ENCODE measurements at places on chromosomes 5 and 9.

- no peak for DNase-seq
Measured at GRCh38 chr5:72134226-72134899, 27.1 kb downstream of the MAP1B start.

DNA sequence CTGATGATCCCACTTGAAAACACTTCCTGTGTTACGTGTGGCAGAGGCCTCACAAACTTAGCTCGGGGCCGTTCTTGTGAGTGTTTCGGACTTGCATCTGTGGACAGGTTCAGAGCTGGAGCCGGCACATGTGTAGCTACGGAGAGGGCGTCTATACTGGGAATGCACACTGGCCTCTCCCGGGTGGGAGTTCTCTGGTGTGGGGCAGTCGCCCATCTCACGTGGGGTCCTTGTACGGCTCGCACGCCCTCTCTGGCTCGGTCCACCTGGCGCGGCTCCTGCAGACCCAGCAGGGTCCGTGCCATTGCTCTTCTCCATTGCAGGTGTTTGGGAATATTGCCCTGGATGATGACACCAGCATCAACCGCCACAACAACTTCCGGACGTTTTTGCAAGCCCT lies 197.9 kb downstream of the CACNA1B start:
- no peak for DNase-seq

- DNase-seq, result no peak
Measured at GRCh38 chr5:76544268-76544926, 78.8 kb downstream of the F2RL2 start.

- no peak for DNase-seq
Measured at GRCh38 chr5:10485142-10485795, 43.6 kb downstream of the ROPN1L start.

DNA sequence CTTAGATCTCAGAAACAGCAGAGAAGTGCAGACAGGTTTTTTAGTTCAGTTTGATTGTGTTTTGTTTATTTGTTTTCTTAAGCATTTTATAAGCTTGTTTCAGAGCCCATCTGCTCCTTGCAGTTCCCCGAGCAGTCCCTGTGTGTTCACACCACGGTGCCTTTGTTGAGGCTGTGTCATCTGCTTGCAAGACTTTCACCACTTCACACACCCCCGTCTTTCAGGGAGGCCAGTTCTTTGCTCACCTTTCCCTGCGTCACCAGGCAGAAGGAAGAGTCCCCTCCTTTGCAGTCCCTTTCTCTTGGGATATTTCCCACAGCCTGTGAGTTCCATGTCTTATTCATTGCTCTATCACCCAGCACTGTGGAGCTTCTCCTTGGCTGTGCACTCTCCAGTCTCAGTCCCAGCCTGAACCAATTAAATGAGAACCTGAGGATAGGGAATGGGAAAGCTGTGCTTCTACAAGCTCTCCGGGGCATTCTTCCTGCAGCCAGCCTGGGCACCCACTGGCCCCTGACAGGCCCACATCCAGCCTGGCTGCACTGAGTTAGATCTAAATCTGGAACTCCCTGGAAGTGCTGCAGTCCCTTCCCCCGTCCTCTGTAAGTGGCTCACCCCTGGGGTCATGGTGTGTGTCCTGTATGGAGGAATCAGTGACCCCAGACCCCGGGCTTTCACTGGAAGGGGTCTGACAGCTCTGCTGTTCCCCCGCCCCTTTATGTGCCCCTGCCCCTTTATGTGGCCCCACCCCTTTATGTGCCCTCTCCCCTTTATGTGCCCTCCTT lies 5.5 kb downstream of the MVB12B start:
- no peak for DNase-seq

DNA sequence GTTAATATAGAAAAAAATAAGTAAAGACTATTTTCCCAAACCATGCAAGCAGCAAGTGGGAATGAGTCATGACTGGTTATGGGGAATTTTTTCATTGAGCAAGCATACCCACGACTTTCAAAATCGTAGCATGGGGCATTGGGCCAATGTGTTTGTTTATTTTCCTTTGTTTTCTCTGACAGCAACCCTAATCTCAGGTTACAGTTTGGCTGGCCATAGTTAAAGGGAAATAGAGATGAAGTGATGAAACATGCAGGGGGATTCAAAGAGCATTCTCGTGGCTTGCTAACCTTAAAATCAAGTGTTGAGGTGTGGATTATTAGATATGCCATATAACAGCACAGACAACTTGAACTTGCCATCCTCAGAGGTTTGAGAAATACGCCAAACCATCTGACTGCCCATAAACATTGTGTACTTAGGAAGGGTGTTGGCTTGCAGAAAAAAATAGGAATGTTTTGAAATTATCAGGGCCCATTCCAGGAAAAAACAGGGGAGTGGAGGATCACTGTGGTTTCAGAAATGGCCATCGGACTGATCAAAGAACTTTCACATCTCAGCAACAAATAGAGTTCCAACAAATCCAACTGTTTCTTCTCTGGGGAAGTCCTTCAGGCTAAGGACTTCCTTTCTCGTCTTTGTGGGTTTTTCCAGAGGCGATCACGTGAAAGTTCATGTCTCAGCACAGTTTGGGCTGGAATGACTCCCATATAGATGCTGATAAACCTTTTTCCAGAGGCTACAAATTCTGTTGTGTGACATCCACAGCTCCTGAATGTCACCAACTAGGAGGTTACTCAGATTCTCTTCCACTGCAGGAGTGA lies 259.1 kb downstream of the SYK start:
- no peak for DNase-seq

- no peak for DNase-seq
Measured at GRCh38 chr9:27683181-27683580, 109.9 kb upstream of the C9orf72 start.

DNA sequence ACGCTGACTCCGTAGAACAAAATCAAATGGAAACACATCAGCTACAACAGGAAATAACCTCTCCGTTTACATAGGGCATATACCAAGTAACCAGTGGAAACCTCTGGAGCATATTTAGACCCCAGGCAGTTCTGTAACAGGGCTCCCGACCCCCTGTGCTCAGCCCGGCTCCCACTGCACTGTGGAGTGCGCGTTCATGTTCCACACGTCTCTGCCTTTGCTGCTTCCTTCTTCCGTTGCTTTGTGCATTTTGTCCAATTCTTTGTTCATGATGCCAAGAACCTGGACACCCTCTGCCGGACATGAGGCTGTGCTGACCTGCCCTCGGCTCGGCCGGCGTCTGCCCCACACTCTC lies 5.9 kb upstream of the AGPAT2 start:
- DNase-seq, result no peak

DNA sequence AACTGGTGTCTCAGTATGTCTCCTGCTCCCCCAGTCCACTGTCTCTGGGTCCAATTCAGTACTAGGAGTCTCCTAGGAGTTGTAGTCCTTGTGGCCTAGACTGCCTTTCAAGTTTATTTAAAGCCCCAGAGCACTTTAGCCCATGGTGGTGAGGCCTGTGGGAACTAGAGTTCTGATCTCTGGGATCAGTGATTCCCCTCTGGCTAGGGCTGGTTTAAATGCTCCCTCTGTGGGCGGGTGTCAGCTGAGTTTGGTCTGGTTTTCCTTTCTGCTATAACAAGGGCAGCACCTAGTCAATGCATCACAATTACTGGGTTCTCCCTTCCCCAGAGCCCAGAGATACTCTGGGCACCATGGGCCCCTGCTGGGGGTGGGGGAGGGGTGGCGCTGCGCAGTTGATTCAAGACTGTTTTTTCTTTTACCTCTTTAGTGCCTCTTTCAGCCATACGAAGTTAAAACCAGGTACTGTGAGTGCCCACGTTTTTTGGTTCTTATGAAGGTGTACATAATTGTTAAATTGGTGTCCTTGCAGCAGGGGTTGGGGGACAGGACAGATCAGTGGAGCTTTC lies 9.3 kb upstream of the SLC36A3 start:
- DNase-seq, result no peak

DNA sequence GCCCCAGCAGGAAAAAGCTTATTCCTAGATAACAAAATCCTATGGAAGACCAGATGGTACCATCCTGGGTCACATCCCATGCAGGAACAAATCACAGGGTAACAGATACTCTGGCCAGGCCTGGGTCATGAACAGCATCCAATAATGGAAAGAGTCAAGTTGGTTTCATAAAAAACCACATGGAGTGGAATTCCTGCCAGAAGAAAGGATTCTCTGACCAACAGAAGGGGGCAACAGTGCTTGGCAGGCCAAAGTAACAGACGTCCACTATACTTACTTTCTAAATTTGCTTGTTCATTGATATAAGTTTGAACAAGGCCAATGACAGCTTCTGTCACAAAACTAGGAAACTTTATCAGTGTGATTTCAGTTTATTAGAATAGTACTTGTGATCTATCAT lies 273.5 kb downstream of the ARRDC3 start:
- DNase-seq, result no peak
